Sigmoid colon (tissue), 7 donors: ENCODE measurements at places on chromosomes 1 and 21. TPM values are rescaled to one million over a fixed set of nuclear protein-coding genes. Genes with fewer than 3 reads are reported as not detected.

Gene MFAP2
- polyA plus RNA-seq: not detected

Gene PGBD5
- 1.6 TPM for polyA plus RNA-seq

DNA sequence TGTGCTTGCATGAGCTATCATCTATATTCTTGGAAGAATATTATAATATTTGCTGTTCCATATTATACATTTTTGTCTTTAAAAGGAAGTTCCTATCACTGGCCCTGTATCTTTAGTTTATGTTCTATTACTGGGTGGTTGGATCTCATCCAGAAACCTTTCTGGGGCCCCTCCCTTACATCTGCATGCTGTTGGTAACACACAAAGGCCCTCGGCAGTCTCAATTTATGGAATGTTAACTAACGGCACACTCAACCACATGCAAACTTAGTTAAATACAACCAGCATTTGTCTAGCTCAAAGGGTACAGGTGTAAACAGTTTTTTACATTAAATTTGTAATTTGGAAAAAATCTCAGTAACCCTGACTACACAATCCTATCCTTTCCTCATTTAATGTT is 9.7 kb upstream of the HYI start:
- no peaks in the 10 kb centered on the region for H3K27me3 ChIP-seq
- no peaks in the 10 kb centered on the region for H3K4me1 ChIP-seq
- H3K4me3 ChIP-seq: no peak overlapping the region
- no peaks in the 10 kb centered on the region for H3K36me3 ChIP-seq

DNA sequence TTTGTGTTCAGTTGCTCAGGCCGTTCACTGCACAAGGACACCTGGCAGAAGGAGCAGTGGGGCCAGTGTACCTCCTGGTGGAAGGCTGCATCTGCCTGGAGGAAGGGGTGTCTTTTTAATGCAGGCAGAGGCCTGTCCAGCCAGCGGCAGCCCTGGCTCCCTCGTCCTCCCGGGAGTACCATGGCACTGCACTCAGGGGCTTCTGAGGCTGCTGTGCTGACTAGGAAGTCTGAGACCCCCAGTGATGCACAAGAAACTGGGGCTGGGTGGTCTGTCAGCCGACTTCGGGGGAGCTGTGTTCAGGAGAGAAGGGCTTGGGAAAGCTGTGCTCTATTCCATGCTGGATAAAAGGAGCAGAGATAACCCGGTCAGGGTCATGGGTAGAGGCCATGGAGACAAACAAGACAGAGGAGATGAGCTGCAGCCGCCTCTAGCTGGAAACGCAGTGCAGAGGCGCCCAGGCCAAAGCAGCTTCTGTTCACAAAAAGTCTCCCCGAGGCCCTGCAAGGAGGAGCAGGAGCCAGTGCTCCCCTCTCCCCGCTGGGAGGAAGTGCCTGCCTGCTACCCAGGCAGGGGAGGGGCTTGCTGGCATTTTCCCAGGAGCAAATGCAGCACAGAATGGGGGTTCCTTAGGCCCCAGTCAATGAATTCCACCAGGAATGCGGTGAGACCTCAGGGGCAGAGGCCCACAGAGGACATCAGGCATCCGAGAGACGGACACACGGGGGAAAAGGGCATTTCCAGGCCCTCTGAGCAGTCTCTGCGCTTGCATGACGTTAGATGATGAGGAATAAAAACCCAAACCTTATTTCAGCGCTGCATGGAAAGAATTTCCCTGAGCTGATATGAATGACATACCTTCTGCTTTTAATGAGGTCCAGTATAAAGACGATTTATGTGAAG is 17.2 kb upstream of the C2CD2 start:
- H3K36me3 ChIP-seq: no peaks in the 10 kb centered on the region
- no peaks in the 10 kb centered on the region for H3K27me3 ChIP-seq
- no peak overlapping the region for H3K4me3 ChIP-seq
- no peak overlapping the region for H3K27ac ChIP-seq
- H3K4me1 ChIP-seq: no peaks in the 10 kb centered on the region

Gene SLAMF9
- polyA plus RNA-seq: 0.15 TPM

DNA sequence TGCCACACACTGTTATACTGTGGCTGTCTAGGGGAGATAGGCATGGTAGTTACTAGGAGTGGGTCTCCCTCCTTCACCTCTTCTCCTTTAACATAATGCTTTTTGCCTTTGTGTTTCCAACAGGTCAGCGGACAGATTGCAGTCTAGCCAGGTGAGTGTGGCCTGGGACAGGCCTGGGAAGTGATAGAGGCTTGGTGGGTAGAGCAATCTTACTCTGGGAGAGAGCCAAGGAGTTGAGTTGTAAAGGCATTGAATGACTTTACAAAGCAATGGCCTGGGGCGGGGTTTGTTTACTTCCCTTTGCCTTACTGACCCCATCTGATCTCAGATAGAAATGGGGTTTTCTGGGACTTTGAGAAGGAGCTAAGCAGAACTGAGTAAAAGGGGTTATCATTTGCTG is 51.0 kb upstream of the IKBKE start:
- H3K27ac ChIP-seq: no peak overlapping the region
- H3K36me3 ChIP-seq: no peaks in the 10 kb centered on the region
- no peak overlapping the region for H3K4me3 ChIP-seq
- H3K27me3 ChIP-seq: no peaks in the 10 kb centered on the region
- no peak for DNase-seq
- no peaks in the 10 kb centered on the region for H3K4me1 ChIP-seq

Gene KCNT2
- 0.92 TPM for polyA plus RNA-seq

DNA sequence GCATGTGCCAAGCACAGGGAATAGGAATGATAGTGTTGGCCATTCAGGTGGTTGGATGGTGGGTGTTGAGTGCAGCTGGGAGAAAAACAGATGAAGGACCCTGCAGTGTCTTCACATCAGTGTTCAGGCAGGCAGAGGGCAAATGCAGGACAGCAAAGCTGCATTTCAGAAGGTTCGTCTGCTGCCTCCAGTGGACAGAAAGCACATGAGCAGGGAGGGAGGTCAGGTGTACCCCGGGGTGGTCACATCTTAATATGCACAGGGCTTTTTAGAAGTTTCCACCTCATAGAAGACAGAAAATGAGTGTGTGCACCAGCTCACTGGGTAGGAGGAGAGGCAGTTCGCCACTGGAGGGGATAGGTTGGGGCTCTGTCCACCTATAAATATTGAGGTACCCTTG is 184.9 kb downstream of the SLC35F3 start:
- no peak overlapping the region for H3K4me3 ChIP-seq
- H3K36me3 ChIP-seq: no peaks in the 10 kb centered on the region
- H3K27me3 ChIP-seq: no peaks in the 10 kb centered on the region
- H3K4me1 ChIP-seq: no peaks in the 10 kb centered on the region
- DNase-seq: no peak
- H3K27ac ChIP-seq: no peak overlapping the region

DNA sequence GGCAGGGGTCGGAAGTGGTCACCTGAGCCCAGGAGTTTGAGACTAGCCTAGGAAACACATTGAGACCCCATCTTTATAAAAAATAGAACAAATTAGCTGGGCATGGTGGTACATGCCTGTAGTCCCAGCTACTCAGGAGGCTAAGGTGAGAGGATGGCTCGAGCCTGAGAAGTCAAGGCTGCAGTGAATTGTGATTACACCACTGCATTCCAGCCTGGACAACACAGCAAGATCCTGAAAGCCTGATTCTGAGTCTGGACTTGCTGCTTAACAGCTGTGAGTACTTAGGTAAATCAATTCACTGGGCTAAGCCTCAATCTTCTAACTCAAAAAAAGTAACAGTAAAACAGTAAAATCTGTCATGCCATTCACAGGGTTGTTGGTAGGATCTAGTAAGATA is 4.9 kb downstream of the TRAPPC3 start:
- no peak overlapping the region for H3K4me3 ChIP-seq
- H3K4me1 ChIP-seq: peaks cover 26% of the 10 kb centered on the region
- DNase-seq: no peak
- no peaks in the 10 kb centered on the region for H3K27me3 ChIP-seq
- H3K27ac ChIP-seq: no peak overlapping the region

Gene SLC44A3
- polyA plus RNA-seq: 28.5 TPM

Gene LEFTY2
- polyA plus RNA-seq: 15.6 TPM

Gene OR6K3
- not detected for polyA plus RNA-seq

GRCh38 chr1:245987577-245987976 is 519.5 kb downstream of the SMYD3 start:
- H3K4me1 ChIP-seq: peaks cover 12% of the 10 kb centered on the region
- no peaks in the 10 kb centered on the region for H3K36me3 ChIP-seq
- DNase-seq: no peak
- H3K27me3 ChIP-seq: no peaks in the 10 kb centered on the region
- no peak overlapping the region for H3K4me3 ChIP-seq

DNA sequence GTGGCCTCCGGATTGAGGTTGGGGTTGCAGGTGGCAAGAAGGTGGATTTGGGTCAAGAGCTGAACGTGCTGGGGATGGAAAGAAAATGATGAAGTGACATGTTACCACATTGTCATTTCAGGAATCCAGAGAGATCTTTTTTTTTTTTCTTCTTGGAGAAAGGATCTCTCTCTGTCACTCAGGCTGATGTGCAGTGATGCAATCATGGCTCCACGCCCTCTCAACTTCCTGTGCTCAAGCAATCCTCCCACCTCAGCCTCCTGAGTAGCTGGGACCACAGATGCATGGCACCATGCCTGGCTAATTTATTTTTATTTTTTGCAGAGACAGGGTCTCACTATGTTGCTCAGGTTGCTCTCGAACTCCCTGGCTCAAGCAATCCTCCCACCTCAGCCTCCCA is 80.6 kb downstream of the GON4L start:
- no peak overlapping the region for H3K4me3 ChIP-seq
- no peaks in the 10 kb centered on the region for H3K27me3 ChIP-seq
- H3K36me3 ChIP-seq: peaks cover 36% of the 10 kb centered on the region
- H3K27ac ChIP-seq: no peak overlapping the region
- no peak for DNase-seq
- H3K4me1 ChIP-seq: no peaks in the 10 kb centered on the region

DNA sequence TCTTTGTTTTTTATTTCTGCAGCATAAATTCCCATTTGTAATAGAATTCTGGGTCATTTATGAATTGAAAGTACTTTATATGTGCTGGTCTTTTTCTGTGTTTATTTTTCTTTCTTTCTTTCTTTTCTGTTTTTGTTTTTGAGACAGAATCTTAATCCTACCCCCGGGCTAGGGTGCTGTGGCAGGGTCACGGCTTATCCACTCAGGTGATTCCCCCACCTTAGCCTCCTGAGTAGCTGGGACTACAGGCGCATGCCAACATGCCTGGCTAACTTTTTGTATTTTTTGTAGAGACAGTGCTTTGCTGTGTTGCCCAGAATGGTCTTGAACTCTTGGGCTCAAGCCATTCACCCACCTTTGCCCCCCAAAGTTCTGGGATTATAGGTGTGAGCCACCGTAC is 18.7 kb downstream of the RAP1A start:
- no peaks in the 10 kb centered on the region for H3K36me3 ChIP-seq
- no peak for DNase-seq
- peaks cover 79% of the 10 kb centered on the region for H3K4me1 ChIP-seq
- no peak overlapping the region for H3K4me3 ChIP-seq

Gene IFI44L
- 2.4 TPM for polyA plus RNA-seq

Gene SLC6A17
- polyA plus RNA-seq: under 0.01 TPM

GRCh38 chr21:44874497-44875315 is 1.2 kb upstream of the PTTG1IP start:
- peak overlapping the region; percentile 97 for H3K27ac ChIP-seq
- H3K36me3 ChIP-seq: no peaks in the 10 kb centered on the region
- peak; percentile 83 for DNase-seq
- H3K4me3 ChIP-seq: peak overlapping the region; percentile 91
- no peaks in the 10 kb centered on the region for H3K27me3 ChIP-seq
- no peaks in the 10 kb centered on the region for H3K4me1 ChIP-seq

- H3K4me3 ChIP-seq: no peak overlapping the region
- no peak for DNase-seq
- no peaks in the 10 kb centered on the region for H3K27me3 ChIP-seq
- peaks cover 12% of the 10 kb centered on the region for H3K4me1 ChIP-seq
- H3K27ac ChIP-seq: no peak overlapping the region
Measured at GRCh38 chr1:225888289-225888897, 553 bp downstream of the LEFTY1 start.

DNA sequence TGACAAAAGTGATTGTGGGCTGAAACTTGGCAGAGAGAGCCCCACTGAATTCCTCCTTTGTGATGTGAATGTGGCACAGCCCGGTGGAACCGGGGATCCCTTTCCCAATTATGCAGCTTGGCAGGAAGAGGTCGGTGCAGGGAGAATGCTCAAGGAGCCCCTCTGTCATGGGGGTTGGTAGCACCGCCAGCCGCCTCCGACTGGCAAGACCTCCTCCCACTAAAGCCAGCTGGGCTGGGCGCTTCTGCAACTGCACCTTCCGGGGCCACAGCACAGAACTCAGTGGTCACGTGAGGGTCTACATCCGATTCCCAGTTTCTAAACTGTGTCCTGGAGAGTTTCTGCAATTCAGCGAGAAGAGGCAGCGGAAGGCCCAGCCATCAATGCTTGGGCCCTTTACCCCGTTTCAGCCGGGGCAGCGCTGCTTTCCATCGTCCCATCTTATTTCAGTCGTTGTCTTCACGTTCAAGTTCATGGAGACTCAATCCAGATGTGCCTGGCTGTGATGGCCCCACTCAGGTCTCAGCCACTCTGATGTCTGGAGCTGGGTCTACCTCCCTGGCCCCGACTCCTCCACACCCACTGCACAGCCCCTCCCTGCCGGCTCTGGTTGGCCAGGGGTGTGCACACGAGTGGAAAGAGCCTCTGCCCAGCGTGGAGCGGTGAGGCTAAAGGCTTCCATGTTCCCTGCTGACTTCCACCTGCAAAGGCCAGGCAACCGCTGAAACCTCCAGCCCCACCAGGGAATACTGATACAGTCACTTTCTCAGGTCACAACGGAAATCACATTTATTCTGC is 39.8 kb upstream of the FHAD1 start:
- peak overlapping the region; percentile 78 for H3K27ac ChIP-seq
- DNase-seq: peak; percentile 61
- H3K4me1 ChIP-seq: no peaks in the 10 kb centered on the region
- H3K36me3 ChIP-seq: no peaks in the 10 kb centered on the region
- no peak overlapping the region for H3K4me3 ChIP-seq
- H3K27me3 ChIP-seq: no peaks in the 10 kb centered on the region

Gene CACNA1E
- not detected for polyA plus RNA-seq

Gene NDUFS2
- 113 TPM for polyA plus RNA-seq

Gene BNIPL
- polyA plus RNA-seq: not detected

GRCh38 chr1:177053648-177054047 is 110.9 kb downstream of the ASTN1 start:
- H3K36me3 ChIP-seq: no peaks in the 10 kb centered on the region
- no peak for DNase-seq
- H3K27ac ChIP-seq: no peak overlapping the region
- H3K4me3 ChIP-seq: no peak overlapping the region
- H3K27me3 ChIP-seq: no peaks in the 10 kb centered on the region
- no peaks in the 10 kb centered on the region for H3K4me1 ChIP-seq

DNA sequence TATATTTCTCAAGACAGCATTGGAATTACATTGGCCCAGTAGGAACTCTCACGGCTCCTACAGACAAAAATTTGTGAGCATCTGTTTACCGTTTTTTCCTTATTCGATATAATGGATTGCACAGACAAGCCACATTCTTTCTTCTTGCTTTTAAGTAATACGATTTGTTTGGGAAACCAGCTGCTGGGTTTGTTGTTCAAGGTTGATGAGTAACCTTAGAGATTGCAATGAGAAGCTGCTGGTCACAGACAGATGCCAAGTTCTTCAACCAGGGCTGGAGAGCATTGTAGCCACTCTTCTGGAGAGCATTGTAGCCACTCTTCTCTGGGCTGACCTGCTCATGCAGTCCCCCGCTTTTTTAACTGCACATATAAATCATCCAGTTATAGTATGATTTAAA is 1.4 kb upstream of the MIA3 start:
- H3K4me1 ChIP-seq: no peaks in the 10 kb centered on the region
- no peak overlapping the region for H3K4me3 ChIP-seq
- H3K36me3 ChIP-seq: peaks cover 4% of the 10 kb centered on the region
- H3K27ac ChIP-seq: peak overlapping the region; percentile 81
